Muscle of leg (tissue), 16 donors: ENCODE measurements at places on chromosomes 5 and 9.

DNA sequence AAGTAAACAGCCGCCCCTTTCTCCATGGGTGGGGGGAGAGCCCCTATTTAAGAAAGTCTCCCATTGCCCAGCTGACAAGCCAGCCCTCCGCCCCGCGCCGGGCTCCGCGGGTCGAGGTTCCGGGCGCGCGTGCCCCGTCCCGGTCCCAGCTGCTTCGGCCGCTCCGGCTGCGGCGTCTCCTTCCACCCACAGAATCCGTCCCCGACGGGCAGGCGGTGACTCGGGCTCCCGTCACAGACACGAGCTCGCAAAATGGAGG, 223 bp downstream of the NR3C1 start:
- no peak for DNase-seq

DNA sequence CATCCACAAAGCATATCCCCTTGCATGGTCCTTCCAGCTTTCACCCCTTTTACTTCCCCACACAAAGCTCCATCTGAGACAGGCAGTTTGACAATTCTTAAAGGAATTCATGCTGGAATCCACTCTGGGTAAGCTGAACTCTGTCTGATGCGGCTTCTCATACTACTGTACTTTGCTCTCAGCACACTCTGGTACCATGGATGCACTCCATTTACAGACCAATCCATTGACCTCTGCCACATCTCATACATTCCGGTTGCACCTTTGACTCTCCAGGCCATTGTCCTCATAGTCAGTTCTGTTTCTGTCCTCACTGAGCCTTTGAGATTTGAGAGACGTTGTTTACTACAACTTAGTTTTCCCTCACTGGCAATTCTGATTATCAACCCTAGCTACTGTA, 12.2 kb downstream of the SPATA9 start:
- DNase-seq = no peak

DNA sequence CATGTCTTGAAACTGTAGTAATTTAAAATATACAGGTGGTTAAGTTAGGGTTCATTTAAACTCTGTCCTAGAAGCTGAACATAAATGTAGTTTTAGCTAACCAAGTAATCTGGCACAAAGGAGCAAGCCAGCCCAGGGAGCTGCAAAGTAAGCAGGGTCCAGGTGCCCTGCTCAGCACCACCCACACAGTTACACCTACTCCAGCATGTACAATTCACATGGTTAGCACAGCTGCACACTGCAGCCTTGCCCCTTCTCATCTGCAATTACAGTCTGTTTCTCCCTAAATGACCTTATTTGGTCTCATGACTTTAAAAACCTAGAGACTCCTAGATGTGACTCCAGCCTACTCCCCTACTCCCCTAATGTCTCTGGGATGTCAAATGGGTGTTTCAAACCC, 128.4 kb downstream of the EPB41L4A start:
- DNase-seq = no peak

DNA sequence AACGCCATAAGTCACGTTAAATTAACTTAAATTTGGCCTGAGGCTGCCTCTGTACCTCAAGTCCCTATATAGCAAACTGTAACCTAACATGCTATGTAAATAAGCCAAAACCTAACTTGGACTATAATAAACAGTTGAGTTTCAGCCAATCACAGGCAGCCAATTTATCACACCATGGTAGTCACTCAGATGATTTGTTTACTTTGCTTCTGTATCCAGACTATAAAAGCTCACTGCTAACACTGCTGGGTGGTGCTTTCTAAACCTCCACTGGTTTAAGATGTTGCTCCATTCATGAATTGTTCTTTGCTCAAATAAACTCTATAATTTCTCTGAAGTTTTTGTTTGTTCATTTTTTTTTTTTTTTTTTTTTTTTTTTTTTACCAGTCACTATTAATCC, 62.8 kb downstream of the TRPM3 start:
- no peak for DNase-seq

- no peak for DNase-seq
Measured at GRCh38 chr5:43699910-43700309, 96.9 kb downstream of the NNT start.

GRCh38 chr9:94973451-94973941, 247.0 kb downstream of the AOPEP start:
- peak; percentile 96 for DNase-seq

DNA sequence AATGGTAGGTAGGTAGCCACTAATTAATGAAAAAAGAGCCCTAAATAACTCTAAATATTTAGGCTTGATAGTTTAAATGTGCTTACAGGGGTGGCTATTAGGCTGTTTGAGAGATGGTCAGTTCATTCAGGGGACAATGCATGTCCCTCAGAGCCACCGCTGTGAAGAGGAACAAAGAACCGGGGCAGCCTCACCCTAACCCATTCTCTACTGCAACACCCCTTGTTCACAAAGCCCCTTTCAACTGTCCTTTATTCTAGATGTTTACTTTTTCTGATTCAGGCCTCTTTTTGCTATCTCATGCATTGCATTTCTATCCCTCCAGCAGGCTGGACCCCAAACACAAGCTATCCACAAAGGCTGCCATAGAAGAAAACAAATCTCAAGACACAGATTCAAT, 906.7 kb downstream of the NR2F1-AS1 start:
- no peak for DNase-seq

DNA sequence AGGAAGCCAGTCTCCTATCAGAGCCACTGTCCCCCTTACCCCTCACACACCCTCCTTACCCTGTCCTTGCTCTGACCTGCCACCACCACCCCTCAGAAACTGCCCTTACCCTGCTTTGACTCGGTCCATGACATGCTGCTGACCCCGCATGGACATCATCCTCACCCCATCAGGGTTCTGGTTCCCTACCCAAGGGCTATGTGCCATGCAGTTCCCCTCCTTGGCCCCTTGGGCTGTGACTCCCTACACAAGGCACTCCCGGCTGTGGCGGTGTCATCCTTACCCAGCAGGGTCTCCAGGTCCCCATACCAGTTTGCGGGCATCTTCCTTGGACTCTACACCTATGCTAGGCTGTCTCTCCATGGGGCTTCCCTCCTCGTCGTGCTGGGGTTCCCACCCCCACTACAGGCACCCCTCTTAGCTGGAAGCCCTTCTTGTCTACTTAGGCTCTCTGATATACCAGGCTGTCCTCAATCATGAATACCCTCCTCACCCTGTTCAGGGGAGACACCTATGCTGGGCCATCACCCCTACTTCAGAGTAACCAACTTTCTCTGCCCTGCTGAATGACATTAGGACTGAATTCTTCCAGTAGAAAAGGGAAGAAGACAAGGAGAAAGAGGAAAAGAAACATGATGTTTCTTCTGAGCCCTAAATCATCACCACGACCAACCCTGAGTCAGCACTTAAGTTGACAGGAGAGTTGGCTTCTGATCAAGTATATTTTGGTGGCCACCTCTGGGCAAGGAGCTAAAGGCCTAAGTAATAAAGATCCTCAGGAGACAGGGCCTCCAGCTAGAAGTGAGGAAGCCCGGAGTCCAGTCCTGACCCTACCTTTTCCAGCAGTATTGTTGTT, 115.2 kb downstream of the GCNT1 start:
- DNase-seq = peak; percentile 44

DNA sequence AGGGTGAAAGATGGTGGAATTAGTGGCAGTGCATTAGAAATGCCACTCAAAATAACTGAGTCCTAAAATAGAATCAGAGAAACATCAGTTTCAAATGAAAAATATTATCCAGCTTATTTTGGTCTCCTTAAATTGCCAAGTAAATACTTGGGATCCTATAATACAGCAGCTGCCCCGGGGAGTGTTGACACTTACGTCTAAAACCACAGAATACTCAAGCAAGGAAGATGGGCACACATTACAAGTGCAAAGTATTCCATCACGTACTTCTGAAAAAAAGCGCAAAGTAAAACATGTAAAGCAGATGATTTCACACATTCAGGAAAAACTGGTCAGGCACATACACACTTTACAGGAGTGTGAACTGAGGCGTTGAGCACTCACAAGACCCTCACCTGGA, 2.4 kb upstream of the ARHGEF37 start:
- DNase-seq = no peak

DNA sequence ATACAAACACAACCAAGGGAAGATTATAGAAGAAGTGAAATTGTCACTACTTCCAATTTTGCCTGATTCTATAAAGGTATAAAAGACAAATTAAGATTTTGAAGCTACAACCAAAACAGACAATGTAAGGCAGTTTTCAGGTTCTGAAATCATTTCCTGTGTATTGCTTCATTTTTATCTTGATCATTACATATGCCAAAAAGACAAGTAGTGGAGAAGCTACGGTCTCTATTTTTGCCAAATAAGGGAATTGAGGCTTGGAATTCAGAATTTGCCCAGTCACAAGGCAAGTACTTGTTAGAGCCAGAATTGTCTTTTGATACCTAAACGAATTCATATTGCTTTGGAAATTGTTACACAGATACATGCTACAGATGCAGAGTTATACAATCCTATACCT, 20.6 kb downstream of the EDIL3 start:
- no peak for DNase-seq

- DNase-seq = no peak
Measured at GRCh38 chr9:84122572-84122971, 142.0 kb downstream of the RMI1 start.

- DNase-seq = peak; percentile 69
Measured at GRCh38 chr5:74457876-74458275, 182.7 kb downstream of the ENC1 start.

DNA sequence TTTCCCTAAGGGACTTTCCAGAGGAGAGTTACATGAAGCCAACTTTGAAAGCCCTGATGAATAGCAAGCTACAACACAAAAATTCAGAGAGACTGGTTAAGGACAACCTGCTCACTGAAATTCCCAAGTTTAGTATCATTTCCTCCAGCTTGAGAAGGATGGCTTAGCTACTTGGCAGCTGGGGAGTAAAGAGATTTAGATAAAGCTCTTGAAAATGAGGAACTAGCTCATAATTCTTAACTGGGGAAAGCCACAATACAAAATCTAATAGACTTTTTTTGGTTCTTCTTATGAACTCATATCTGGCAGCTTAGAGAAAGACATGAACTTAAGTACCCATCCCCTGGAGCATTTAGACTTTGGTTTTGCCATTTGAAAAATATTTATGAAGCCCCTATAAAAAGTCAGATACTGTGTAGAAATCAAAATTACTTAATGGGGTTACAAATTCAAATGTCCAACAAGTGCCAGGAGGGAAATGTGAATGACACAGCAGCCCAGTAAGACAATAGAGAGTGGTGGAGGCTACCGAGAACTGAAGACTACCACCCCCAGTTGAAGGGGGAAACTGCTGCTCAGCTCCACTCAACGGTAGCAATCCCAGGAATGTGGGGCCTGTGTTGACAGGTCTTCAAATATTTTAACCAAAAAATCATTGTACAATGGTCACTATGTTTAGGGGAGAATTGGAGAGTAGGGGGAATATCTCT, 79.4 kb upstream of the ADRB2 start:
- DNase-seq = peak; percentile 38

- no peak for DNase-seq
Measured at GRCh38 chr5:79378510-79379186, 135.3 kb downstream of the HOMER1 start.
